ENCODE measurements at places on chromosomes 12 and 14.

GRCh38 chr12:51901881-51902280 is 5.4 kb upstream of the ACVRL1 start:
- DNase-seq: no peak

GRCh38 chr12:67509666-67510386 is 138.7 kb upstream of the DYRK2 start:
- DNase-seq: no peak

- DNase-seq: peak; percentile 65
Observed at GRCh38 chr12:7439579-7440505, 4.1 kb downstream of the CD163L1 start.

DNA sequence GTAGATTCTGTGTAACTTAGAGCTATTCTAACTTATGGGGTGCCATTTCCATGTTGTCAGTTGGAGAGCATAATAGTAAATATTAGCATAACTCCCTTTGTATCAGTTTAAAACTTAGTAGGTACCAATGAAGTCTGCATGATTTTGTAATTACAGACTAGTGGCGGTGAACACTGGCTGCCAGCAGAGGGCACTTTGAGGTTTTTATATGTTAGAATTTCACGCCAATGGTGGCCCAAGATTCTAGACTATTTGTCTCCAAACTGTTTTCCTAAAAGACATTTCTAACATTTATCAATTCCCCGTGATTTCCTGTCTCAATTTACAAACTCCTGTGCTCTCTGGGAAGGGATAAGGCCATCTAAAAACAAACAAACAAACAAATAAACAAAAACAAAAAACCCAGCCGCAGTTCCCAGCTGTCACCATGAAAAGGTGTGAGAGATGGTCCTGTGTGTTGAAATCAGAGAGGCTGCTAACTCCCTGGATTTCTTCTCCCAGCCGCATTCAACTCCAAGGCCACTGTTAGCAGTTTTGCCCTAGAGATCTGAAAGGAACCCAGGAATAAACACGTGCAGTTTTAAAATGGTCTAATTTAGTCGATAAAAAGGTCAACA is 57.6 kb downstream of the BRMS1L start:
- peak; percentile 5 for DNase-seq

DNA sequence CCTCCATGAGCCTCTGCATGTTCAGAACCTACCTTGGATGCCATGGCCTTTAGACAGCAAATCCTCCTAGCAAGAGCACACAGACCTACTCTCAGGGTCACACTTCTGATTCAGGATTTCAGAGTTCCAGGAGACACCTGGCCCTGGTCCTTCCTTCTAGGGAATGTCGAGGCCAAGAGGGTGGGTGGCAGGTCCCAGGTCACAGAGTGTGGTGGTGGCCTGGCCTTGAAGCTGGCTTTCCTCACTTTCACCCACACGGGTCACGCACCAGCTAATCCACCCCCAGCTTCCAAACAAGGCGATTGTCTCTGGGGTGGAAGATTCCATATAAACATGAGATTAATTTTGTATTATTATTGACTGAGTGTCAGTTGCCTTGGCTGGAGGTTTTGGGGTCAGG is 328.3 kb upstream of the RTL1 start:
- DNase-seq: no peak

- no peak for DNase-seq
Observed at GRCh38 chr12:75020068-75020557, 189.5 kb downstream of the KCNC2 start.

GRCh38 chr14:95273001-95273978 is 46.4 kb downstream of the CLMN start:
- DNase-seq: no peak

DNA sequence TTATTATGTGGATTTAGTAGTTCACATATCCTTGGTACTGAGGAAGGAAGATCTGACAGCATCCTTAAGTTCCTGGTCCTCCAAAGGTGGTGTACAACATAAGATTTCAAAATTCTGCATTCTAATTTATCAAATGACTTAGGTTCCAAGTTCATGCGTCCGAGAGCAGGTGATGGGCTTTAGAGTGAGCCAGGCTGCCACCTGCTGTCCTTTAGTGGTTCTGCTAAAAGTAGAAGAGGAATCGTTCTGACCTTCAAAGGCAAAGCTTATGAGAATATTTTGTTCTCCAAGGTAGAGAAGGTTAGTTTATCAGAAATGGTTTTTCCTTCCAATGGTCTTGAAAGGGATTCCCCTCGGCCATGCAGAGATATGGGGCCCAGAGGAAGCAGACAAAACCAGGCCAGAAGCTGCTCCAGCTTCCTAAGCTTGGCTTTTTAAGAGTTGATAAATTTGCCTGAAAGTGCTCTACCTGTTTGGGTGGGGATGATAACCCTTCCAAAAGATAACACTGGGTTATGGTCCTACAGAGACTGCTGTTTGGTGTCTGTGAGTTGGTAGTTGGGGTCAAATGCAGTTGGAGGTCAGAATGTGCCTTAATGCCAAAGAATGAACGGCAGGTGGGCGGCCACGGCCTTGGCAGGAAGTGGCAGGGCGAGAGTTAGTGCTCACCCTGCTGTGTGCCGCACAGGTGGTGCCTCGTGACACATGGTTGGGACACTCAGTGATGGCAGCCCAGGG is 29.1 kb upstream of the LRTM2 start:
- peak; percentile 64 for DNase-seq

DNA sequence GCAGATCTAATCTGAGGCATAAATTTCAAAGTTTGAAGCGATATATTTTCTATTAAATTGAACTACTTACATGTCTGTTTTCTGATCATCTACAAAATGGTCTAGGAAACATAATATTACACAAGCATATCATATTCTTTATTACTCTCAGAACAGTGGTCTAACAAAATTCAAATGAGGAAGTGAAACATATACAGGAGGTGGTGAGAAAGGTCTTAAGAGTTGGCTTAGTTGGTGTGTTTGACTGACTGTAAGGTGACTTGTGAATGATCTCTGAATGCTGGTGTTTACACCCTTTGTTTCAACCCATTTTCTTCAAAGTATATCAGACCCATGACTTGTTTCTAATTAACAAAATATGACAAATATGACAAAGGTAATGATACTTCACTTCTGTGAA is 1156.8 kb downstream of the SLC16A7 start:
- DNase-seq: no peak

DNA sequence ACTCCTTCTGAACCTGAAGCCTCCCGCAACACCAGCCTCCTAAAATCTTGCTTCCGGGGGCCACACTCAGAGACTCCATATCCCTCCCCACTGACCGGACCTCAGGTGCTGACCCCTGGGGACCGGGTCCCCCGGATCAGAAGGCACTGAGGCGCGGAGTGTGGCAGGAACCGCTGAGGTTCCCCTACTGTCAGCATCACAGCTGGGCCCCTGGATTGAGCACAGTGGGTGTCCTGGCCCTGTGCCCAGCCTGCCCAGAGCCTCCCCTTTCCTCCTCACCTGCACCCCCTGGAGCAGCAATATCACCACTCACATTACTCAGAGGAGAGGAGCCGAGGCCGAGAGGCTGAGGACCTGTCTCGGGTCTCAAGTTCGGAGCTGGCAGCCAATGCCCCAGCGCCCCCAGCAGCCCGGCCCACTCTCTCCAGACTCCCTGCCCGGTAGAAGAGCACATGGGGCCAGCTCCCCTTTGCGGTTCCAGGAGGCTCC is 101.2 kb upstream of the EIF5 start:
- DNase-seq: no peak

GRCh38 chr12:84636801-84637290 is 275.8 kb downstream of the SLC6A15 start:
- no peak for DNase-seq

GRCh38 chr12:119292893-119293630 is 41.5 kb upstream of the CCDC60 start:
- no peak for DNase-seq

DNA sequence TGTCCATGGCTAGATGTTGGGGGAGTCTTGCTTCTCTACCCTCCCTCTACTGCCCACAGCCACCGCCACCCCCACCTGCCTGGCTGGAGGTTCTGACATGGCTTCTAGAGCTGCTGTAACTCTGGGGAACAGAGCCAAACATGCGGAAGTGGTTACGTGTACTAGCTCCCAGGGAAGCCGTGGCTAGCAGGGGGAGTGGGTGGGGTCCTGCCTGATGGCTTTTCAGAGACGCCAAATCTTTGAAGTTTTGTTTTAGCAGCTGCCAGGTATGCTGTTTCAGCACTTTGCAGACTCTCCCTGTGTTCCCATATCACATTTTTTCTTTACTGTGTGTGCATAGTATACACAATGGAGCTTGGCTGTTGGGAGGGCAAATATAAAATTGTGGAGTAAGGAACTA is 150.3 kb downstream of the TGFB3 start:
- DNase-seq: peak; percentile 31

DNA sequence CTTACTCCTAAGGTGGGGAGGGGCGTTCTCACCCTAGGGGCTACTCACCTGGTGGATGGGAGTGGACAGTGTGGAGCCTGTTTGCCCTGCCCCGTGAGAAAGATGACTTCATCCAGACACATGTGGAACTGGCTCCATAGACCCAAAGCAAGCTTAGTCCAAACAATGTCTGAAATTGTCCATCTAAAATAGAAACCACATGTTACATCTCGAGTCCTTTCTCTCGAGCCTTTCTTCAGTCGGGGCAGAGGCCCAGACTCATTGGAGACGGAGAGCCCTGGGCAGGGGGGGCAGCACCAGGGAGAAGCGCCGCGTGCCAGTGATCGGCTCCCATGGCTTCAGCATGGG is 4.3 kb downstream of the SIVA1 start:
- DNase-seq: no peak

DNA sequence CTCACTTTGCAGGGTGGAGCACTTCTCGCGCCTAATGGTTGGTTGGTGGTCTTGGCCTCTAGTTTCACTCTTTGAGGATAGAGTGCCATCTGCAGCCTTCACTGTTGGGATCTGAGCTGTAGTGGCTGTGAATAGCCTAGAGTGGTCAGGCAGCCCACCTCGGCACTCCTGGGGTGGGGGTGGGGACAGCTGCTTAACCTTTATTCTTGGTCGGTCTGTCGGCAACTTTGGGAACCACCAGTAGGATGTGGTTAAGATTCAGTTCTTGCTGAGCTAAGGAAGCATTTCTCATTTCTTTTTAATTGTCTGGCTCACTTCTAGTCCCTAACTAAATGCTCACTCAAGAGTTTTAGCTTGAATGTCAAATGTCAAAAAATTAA is 21.1 kb downstream of the TMBIM6 start:
- DNase-seq: no peak

GRCh38 chr14:52835122-52835903 is 43.9 kb upstream of the GNPNAT1 start:
- no peak for DNase-seq

GRCh38 chr14:35695072-35695471 is 114.0 kb downstream of the RALGAPA1 start:
- no peak for DNase-seq

DNA sequence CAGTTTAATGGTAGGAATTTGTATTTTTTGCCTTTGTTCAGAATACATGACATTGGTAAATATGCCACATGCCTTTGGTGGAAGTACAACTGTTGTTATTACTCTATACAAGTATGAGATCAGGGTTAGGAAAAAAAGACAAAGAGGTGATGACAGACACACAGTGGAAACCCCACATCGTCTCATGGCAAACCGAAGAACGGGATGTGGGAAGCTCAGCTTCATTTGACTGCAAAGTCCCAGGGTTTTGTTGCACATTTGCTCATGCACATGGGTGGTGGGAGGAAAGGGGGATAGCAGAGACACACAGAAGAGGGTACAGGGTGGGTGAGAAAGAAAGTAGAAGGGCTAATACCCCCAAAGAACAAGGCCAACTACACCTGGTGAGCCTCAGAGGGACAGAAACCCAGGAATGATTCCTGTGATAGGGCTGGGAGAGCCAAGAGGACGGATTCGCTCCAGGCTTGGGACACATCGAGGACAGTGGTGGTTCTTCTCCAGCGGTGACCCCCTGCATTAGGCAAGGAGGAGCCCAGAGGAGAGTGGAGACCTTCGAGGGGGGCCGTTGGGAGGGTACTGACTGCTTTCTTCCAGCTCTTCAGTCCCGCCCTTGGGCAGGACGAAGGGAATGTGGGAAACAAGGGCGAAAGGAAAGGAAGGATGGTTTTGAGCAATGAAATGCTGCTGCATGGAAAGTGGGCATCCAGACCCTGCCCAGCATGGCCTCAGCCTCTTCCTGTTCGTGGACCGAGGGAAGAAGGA is 8.1 kb downstream of the VAMP1 start:
- no peak for DNase-seq

GRCh38 chr12:67698672-67699581 is 50.4 kb downstream of the DYRK2 start:
- peak; percentile 81 for DNase-seq

DNA sequence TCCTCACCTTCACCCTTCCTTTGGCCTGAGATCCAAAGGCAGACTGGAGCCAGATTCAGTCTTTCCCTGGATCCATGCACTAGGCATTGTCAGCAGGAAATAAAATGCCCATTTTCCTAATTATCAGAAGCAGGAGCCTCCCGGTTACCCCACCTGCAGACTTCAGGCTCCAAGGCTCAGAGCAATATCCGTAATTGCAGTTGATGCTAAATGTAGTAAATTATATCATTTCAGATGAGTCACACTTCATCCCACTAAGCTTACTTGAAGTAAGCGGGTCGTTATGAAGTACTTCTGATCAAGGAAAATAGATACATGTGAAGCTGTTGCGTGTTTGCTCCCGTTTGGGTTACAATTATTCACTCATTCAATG is 110.7 kb upstream of the SFSWAP start:
- no peak for DNase-seq

- DNase-seq: no peak
Observed at GRCh38 chr14:51666070-51666469, 14.4 kb downstream of the FRMD6 start.

DNA sequence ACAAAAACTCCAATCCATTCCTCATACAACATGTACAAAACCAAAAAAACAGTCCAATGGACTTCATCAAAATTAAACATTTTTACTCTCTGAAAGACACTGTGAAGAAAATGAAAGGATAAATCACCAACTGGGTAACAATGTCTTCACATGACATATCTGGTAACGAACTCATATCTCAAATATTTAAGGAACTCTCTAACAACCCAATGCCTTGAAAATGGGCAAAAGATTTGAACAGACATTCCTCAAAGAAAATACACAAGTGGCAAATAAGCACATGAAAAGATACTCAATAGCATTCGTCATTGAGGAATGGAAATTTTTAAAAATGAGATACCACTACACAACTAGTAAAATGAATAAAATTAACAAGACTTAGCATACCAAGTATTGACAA is 198.7 kb upstream of the RASSF8 start:
- no peak for DNase-seq

- DNase-seq: no peak
Observed at GRCh38 chr12:112130441-112130998, 5.2 kb downstream of the TRAFD1 start.

GRCh38 chr12:104985206-104985605 is 910 bp upstream of the NOPCHAP1 start:
- no peak for DNase-seq

GRCh38 chr12:95815632-95816212 is 25.2 kb upstream of the NTN4 start:
- peak; percentile 45 for DNase-seq

GRCh38 chr12:6508087-6508486 is 14.2 kb downstream of the NCAPD2 start:
- no peak for DNase-seq

DNA sequence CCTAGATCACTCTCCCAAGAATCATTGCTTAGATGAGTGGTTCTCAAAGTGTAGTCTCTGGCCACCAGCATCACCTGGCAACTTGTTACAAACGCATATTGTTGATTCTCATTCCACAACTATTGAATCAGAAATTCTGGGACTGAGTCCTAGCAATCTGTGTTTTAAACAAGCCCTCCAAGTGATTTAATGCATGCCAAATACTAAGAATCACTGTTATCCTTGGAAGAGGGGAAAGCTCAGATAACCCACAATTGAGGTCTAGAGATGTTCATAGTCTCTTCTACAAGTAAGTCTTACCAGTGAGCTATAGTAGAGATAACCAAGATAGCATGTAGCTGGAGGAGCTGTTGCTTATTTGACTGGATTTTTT is 666.6 kb downstream of the DIO2 start:
- no peak for DNase-seq
